Tongue (tissue), 3 donors: ENCODE measurements at places on chromosomes 16 and 17.

DNA sequence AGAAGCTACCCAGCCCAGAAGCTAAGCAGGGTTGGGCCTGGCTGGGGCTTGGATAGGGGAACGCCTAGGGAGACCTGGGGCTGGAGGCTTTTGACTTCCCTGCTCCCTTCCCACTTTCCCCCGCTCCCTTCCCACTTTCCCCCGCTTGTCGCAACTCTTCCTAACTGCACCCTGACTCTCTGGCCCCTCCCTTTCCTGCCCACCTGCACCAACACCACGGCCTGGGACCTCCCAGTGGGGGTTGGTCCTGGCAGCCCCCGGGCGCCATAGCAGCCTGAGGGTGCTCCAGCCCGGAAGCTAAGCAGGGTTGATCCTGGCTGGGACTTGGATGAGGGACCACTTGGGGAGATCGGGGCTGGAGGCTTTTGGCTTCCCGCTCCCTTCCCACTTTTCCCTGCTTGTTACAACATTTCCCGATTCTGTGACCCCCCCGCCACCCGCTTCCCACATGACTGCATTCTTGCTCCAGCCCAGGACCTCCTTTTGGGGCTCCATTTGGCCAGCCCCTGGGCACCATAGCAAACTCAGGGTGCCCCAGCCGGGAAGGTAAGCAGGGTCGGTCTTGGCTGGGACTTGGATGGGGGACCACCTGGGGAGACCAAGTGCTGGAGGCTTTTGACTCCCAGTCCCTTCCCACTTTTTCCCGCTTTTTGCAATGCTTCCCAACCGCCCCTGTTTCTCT, 2287.0 kb downstream of the TP53TG3F start:
- DNase-seq = no peak

DNA sequence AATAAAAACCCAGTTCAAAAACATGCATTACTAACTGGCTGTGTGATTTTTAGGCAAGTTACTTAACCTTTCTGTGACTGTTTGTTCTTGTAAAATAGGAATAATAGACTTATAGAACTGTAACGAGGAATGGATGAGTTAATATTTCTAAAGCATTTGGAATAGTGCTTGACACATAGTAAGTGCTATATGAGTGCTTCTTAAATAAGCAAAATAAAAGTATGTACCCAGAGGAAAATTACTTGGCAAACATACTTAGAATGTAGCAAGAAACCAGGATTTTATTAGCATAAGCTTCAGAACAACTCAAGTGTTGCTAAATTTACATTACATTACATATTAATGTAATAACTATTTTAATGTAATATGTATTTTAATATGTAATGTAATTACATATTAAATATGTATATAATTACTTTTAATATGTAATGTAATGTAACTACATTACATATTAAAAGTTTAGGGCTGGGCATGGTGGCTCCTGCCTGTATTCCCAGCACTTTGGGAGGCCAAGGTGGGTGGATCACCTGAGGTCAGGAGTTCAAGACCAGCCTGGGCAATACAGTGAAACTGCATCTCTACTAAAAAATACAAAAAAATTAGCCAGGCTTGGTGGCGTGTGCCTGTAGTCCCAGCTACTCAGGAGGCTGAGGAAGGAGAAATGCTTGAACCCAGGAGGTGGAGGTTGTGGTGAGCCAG, 14.2 kb downstream of the NFAT5 start:
- no peak for DNase-seq

GRCh38 chr17:72733619-72734282, 358.7 kb downstream of the SLC39A11 start:
- DNase-seq = no peak

- DNase-seq = no peak
These were observed 43.2 kb upstream of the PVALEF start for GRCh38 chr17:81121841-81122733.

DNA sequence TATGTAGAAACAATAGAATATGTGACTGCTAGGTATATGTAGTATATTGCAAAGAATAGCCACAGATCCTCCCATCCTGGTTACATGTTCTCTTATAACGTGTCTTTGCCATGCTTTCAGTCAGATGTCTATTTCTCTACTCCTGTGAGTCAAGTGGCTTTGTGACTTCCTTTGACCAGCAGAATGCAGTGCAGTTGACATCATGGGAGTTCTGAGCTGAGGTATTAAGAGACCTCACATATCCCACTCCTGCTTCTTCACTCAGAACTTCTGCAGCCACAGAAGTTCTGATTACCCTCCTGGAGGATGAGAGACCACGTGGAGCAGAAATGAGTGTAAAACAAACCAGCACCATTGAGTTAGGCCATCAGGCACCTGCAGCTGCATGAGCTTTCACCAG, 222.5 kb downstream of the PRKCA start:
- no peak for DNase-seq

DNA sequence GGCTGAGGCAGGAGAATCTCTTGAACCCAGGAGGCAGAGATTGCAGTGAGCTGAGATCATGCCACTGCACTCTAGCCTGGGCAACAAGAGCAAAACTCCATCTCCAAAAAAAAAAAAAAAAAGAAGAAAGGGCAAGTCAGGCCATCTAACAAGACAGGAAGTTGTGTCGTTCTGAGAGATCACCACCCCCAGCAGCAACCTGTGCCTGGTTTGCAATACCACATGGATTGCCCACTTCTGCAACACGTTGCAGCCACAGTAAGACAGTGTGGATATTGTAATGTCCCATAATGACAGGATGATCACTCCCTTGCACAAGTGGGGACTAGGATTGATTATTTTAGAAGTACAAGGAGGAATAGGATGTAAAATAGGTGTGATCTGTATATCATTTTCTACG, 3.4 kb upstream of the KRTAP2-4 start:
- DNase-seq = no peak

- no peak for DNase-seq
These were observed 55.0 kb downstream of the CNGB1 start for GRCh38 chr16:57915811-57916488.

GRCh38 chr17:79483842-79484241, 127.0 kb downstream of the RBFOX3 start:
- DNase-seq = no peak

- DNase-seq = no peak
These were observed 52.3 kb upstream of the ARL6IP1 start for GRCh38 chr16:18853694-18854093.

- DNase-seq = no peak
These were observed 35.7 kb upstream of the TRAP1 start for GRCh38 chr16:3752984-3753383.

GRCh38 chr17:55416000-55416399, 5.6 kb downstream of the MMD start:
- DNase-seq = no peak

- DNase-seq = no peak
These were observed 5.0 kb upstream of the LASP1 start for GRCh38 chr17:38864636-38865398.

GRCh38 chr16:20515688-20516090, 60.5 kb downstream of the ACSM2B start:
- no peak for DNase-seq

DNA sequence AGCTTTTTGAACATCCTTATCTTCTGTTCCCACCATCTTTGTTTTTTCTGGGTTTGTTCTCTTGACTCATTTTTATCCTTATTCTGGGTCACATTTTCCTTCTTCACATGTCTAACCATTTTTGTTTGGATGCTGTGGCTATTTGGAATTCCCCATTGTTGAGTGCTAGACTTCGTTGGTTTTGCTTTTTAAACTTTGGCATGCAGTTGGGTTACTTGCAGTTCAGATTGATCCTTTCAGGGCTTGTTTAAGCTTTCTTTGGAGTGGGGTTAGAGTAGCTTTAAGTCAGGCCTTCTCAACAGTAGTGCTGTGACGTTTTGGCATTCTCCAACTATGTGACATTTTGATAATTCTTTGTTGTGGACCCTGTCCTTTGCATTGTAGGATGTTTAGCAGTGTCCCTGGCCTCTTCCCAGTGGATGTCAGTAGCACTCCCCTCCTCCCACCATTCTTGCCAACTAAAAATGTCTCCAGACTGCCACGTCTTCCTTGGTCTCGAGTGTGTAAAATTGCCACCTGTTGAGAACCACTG, 21.1 kb downstream of the PRMT7 start:
- DNase-seq = no peak

DNA sequence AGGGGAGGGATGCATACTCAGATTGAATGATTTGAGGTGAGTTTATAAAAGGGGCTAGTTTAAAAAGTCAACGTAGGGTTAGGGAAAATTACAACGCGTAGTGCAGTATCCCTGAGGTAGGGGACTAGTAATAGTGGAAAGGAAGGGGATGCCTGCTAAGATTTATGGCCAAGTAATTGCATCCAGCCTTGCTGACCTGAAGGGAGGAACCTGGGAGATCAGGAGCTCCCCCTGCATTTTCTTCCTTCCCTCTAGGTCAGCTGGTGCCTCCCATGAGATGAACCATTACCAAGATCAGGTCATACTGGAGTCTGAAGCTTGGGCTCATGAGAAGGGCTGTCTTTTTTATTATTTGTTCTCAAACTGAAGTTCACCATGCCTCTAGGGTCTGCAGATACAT, 606.6 kb downstream of the TMEM114 start:
- no peak for DNase-seq

DNA sequence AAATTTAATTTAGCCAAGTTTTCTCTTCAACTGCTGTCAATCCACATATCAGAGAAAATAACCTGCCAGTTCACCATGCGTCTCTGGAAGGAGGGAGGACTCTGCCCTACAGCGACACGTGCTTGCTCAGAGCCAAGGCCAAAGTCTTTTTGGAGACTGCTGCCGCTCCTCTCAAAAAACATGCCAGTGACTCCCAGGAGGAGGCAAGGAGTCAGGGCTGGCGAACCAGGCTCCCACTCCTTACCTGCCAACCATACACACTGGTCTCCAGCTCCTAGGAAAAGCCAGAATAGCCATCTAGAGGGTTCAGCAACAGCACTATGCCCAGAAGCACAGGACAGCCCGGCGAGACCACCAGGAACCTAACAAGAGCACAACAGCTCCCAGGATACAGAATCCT, 73.0 kb downstream of the ANKRD11 start:
- no peak for DNase-seq

GRCh38 chr17:7114875-7115614, 423 bp upstream of the ASGR2 start:
- no peak for DNase-seq

- peak; percentile 39 for DNase-seq
These were observed 13.5 kb downstream of the MAPT start for GRCh38 chr17:45907750-45908395.

GRCh38 chr16:72983241-72983640, 64.7 kb downstream of the ZFHX3 start:
- DNase-seq = no peak

DNA sequence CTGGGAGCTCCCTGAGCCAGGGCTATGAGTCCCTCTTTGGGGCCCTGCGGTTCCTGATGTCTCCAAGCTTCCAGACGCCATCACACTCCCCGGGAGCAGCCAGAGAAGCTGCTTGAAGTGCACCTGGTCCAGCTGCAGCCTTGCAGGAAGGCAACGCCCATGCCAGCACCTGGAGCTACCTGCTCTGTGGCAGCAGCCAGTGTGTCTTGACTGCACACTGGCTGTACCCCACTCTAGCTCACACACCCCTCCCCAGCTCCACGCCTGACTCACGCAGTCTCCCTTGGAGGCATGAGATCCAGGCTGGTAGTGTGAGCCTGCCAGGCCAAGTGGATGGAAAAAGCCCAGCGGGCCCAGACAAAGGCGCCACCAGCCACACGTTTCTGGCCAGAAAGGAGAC, 63.3 kb downstream of the USP32 start:
- no peak for DNase-seq

DNA sequence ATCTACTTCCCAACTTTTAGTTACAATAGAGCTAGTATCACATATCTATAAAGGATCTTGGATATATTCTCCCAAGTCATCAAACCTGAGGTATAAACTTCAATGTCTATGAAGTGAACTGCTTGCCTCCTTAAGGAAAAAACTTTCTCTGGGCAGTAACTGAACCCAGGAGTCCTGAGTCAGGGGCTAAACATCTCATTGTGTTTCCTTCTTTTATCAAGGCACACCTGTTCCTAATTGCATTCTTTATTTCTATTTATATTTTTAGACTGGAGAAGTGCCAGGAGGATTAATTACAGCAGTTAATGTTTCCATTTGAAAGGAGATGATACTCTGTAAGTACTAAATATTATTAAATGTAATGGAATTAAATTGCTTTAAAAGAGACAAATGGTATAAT, 98.6 kb downstream of the CDH8 start:
- no peak for DNase-seq

GRCh38 chr16:12611916-12612597, 191.6 kb downstream of the CPPED1 start:
- DNase-seq = no peak

DNA sequence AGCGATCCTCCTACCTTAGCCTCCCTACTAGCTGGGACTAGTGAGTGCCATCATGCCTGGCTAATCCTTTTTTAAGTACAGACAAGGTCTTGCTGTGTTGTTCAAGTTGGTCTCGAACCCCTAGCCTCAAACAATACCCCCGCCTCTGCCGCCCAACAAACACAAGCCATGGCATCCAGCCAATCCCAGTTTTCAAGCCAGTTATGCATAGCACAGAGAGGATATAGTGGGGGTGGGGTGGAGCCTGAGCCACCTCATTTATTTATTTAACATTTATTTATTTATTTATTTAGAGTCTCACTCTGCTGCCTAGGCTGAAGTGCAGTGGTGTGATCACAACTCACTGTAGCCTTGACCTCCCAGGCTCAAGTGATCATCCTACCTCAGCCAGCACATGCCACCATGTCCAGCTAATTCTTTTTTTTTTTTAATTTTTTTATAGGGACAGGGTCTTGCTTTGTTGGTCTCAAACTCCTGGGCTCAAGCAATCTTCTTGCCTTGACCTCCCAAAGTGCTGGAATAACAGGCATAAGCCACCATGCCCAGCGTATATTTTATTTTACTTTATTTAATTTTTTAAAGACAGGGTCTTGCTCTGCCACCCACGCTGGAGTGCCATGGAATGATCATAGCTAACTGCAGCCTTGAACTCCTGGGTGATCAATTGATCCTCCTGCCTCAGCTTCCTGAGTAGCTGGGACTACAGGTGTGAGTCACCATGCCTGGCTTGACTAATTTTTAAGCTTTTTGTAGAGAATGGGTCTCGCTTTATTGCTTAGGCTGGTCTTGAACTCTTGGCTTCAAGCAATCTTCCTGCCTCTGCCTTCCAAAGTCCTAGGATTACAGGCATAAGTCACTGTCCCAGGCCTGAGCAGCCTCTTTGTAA, 26.2 kb upstream of the KLHL11 start:
- DNase-seq = no peak

DNA sequence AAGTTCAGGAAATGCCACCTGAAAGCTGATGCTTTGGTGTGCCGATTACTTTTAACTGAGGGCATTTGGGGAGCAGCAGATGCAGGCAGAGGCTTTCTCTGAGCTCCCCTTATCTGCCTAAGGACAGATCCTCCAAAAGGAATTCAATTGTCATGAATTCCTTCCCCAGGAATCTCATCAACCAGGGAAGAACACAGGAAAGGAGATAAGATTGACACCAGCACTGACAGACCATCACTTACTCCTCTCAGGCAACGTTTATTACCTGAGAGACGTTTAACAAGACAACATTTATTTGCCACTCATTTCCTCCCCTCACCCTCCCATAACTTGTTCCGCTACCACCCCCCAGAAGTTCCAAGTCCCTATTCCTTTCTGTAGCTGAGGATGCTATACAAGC, 17.6 kb upstream of the CDRT4 start:
- DNase-seq = no peak

- no peak for DNase-seq
These were observed 445 bp downstream of the CIAO2B start for GRCh38 chr16:66933776-66934137.
